ENCODE measurements at places on chromosomes 16 and 17.
A peak's percentile ranks its signal among the peaks of the same experiment; 100 is the strongest.

DNA sequence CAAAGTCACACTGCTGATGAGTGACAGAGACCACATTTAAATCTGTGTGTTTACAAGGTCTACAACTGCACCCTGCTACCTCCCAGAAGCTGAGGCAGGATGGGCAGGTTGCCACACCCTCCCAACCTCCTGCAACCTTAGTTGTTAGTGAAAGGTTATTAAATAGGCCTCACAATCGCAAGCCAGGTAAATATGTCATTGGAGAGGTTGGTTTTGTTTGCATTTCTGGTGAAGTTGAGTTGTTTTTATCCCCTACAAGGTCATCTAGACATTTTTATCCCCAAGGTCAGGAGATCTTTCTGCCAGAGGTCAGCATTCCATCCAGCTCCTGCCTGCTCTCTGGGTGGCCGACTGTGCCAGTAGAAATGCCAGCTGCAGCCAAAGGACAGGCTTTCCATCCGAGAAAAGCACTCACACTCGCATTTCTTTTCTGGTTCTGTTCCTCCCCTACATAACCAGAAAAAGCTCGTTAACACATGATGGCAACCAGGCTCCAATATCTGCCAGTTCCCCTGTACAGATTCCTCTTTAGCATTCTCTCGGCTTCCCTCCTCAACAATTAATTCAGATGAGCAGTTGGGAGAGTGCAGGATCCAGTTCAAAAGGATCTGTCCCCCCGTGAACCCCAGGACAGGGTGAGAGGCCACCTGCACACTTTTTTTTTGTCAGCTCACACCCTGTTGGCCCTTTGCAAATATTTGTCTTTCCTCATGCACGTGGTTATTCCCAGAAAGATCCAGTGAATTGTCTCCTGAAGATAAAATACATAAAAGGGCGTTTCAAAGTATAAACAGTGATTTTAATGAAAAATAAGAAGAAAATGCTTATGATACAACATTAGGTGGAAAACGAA, 562.8 kb downstream of the MAF start:
- DNase-seq = no peak

- no peak for DNase-seq
Measured at GRCh38 chr17:14302091-14302430, 1.2 kb downstream of the HS3ST3B1 start.

GRCh38 chr16:90046122-90046970, 27.1 kb upstream of the DBNDD1 start:
- no peak for DNase-seq

DNA sequence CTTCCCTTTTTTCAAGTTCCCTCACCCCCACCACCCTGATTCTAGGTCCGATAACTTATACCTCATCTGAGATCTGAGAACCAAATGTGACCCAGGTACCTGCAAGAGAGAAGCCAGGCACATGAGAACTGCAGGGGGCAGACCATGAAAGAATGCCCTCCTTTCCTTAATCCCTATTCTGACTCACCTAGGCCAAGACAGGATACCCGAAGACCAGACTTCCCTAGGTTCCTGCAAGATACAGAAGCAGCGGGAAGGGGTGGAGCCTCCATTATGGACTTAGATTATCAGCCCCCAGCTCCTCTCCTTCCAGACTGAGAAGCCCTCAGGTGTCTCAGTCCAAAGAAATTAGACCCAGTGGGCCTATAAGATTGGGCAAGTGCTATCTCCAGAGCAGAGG, 2.1 kb downstream of the KCNAB3 start:
- DNase-seq = no peak

DNA sequence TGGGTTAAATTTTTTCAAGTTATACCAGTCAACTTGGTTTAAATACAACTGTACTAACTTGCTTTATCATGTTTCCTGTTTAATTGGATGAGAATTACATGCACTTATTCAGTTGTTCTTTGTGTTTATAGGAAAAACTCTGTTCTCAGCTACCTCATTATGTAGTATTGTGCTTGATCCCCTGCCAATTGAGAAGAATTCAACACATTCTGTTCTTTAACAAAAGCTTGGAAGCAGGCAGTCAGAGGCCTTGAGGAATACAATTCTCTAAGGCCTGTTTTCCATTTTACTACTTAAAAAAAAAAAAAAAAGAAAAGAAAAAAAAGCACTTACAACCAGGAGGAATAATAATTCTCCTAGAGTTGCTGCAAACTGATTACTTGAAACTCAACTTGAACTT, 60.6 kb upstream of the CMIP start:
- no peak for DNase-seq

- no peak for DNase-seq
Measured at GRCh38 chr17:40063187-40063771, 514 bp downstream of the THRA start.

DNA sequence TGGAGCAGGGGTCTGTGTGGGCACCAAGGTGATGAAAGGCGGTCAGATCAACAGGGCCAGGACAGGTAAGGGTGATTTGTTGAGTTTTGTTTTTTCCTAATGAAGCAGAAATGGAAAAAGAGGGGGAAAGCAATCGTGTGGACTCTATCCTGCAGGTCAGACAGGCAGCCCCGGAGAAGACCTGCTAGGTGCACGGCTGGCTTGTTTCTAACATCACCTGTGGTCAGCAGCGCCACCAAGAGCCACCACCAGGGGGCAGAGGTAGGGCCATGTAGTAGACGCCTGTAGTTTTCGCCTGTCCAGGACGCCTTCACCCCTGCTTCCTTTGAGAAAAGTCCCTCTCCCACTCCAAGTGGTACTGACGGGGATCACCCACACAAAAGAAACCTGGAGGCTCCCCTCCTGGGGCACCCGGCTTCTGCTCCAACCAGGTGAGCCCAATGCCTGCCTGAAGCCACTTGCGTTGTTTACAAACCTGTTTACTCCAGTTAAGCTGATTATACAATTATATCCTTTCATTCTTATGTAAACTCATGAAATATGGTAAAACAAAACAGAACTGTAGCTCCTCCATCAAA, 54.2 kb upstream of the SEC14L1 start:
- peak; percentile 92 for DNase-seq

Measured in neural crest cell (in vitro differentiated cells).